ENCODE measurements at places on chromosomes 6 and 20.

DNA sequence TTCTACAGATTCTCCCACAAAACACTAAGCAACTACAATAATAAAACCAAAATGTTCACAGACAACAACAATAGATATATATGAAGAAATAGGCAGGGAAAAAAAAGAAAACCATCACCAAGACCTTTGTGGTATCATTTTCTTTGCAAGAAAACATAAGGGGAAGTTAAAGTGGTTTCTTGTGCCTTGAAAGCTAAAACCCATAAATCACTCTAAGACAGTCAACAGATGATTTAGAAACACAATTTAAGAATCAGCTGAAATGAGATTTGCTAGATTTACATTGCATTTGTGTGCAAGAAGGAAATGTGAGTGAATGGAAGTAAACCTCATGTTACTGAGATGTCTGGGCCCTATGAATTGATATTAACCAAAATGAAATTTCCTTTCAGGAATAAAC lies 1265.4 kb upstream of the GJE1 start:
- no peak for DNase-seq

- no peak for DNase-seq
These were observed 1117.7 kb upstream of the MAP3K7 start for GRCh38 chr6:91704531-91704930.

DNA sequence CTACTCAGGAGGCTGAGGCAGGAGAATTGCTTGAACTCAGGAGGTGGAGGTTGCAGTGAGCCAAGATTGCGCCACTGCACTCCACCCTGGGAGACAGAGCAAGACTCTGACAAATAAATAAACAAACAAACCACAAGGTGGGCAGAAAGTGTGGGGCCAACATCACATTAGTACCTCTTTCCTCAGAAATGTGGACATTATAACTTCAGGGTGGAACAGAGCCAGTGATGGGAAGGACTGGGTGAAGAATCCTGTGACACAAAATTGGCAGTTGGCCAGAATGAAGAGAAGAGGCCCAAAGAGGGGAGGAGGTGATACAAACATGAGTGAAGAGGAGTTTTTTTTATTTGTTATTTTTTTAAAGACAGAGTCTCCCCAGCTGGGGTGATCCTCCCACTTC lies 50.6 kb downstream of the NUP153 start:
- DNase-seq: no peak

DNA sequence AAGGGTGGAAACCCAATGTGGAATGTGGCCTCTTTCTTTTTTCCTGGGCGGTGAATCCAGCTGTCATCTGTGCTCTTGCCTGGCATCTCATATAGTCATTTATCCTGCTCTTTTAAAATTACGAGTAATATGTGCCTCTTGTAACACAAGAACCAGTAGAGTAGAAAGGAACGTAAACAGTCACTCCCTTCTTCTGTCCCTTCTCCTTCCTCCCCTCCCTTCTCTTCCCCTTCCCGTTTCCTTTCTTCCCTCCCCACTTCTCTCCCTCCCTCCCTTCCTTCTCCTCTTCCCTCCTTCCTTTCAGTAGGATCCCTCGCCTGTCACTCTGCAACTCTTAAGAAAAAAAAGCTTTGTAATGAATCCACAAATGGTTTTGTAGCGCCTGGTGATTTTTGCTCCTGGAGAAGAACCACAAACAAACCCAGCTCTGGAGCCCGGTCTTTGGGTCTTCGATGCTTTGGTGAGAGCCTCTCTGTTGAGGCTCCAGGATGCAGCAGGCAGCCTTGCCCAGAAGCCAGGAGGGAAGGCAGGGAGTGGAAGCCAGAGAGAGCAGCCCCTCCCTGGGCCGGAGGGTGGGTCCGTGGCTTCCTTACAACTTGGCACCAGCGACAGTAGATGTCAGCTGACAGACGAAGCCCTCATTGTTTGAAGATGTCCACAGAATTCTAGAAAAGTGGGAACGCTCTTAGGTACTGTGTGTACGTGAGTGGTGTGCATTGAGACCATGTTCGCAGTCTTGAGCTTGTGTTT lies 15.0 kb downstream of the DUSP22 start:
- DNase-seq: no peak

DNA sequence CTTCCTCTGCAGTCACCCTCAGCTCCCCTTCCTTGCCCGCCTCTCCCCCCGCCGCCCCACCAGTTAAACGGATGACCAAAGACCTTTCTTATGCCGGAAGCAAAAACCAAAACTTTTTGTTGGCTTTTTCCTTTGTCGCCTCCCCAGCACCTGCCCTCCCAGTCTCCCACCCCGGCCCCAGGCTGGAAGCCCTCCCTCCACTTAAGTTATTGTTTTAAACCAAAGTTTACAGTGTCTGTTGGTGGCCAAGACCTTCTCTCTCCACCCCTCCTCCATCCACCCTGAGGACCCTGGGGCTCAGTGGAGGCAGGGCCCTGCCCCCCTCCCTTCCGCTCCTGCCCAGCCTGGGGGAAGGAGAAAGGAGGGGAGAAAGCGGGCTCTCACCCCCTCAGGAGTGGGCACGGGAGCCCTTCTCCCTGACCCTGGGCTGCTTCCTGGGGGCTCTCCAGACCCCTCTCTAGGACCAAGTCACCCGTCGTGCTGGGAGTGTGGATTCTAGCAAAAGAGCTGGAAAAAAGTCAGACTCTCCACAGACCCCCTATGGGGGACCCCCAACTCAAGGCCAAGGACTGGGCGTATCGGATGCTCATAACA lies 38.3 kb upstream of the MDFI start:
- no peak for DNase-seq
